NCI-H1694 (cell line): ENCODE measurements at places on chromosomes 1 and 21.

GRCh38 chr1:218433744-218434143 lies 88.6 kb downstream of the TGFB2 start:
- DNase-seq: no peak

DNA sequence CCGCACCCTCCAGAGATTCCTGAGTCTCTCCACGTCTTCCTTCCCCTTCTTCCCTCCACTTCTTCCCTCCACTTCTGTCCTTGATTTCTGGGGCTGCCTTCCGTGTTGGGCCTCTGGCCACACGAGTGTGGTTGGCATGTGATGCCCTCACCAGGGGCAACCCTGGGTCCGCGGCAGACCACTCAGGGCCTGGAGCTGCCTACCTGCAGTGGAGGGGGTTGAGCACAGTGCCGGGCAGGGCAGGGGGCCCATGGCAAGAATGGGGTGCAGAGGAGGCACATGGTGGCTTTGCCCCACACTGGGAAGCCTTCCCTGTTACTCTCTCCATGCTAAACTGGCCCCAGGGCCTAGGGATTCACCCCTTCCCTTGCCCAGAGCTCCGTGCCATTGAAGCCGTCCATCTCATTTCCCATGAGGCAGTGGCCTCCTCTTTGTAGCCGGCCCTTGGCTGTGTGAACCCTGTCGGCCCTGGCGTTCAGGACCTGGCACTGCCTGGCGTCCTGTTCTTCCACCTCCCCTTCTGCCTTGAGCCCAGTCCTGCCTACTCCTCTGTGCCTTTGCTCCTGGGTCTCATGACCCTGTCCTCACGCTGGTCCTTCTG lies 13.4 kb downstream of the RRP1 start:
- DNase-seq: no peak

DNA sequence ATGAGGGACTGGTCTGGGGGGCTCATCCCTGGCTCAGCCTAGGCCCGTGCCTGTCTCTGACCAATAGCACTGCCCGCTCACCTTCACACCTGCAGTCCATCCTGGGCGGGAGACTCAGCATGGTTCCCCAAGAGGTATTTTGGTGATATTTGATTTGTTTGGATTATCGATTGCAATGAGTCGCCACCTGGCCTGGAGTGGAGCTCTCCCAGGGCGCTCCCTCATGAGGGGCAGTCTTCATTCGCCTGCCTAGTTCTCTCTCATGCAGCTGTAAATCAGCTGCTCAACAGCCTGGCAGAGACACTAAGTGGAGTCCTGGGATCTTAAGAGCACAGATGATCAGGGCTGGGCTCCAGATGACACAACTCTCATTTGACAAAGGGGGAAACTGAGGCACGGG lies 90.1 kb upstream of the ACTL8 start:
- DNase-seq: no peak

DNA sequence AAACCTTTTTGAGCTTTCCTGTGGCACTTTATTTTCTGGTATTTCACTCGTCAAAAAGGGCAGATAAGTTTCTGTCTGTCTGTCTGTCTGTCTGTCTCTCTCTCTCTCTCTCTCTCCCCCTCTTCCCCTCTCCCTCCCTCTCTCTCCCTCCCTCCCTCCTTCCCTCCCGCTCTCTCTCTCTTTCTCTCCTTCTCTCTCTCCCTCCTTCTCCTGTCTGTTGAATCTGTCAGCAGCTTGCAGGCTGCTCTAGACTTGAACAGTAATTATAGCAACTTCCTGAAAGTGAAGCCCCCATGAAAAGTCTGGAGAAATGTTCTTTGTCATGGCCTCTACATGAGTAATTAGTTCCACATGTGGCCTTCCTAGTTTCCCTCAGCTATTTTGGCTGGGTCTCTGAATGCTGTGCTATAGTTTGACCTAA lies 275.2 kb upstream of the C1orf105 start:
- DNase-seq: no peak

DNA sequence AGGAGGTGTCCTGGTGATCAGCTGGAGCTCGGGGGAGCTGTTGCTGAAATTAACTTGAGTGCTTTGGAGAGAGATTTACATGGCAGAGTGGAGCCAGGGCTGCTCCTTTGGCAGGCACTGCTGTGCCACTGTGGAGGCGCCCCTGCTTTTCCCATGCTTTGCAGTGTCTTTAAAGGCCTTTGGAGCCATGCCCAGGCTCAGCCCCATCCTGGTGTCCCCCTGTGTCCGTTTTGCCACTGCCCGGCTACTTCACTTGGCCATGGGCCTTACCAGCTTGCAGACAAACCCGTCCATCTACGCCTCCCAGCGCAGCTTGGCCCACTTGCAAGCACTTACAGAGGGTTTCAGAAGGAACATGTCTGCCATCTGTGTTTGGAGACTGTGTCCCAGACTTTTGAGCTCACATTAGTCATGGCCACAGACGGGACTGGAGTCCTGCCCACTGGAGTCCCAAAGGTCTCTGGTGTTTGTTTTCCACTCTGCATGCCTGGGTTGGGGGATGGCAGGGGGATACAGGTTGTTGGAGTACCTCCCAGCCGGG lies 18.2 kb upstream of the LAMTOR5 start:
- DNase-seq: no peak

DNA sequence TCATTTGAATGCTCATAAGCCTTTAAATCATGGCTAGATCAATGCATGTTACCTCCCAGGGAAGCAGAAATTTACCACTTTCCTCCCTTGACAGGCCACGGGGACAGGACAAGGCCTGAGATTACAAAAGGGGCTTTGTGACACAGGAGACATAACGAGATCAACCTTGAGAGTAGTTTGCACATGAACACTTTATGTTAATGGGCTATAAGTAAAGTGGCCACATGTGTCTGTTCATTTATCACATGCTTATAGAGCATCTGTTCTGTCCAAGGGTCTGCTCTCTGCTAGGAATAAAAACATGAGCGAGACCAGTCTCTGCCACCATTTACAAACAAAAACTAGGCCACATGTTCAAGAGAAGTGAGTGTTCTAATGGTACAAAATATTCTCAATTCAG lies 144.1 kb upstream of the C8B start:
- no peak for DNase-seq

- no peak for DNase-seq
These were observed 30.8 kb downstream of the LRRC53 start for GRCh38 chr1:74481607-74482006.

GRCh38 chr1:13781228-13781627 lies 81.2 kb downstream of the PRDM2 start:
- DNase-seq: no peak

DNA sequence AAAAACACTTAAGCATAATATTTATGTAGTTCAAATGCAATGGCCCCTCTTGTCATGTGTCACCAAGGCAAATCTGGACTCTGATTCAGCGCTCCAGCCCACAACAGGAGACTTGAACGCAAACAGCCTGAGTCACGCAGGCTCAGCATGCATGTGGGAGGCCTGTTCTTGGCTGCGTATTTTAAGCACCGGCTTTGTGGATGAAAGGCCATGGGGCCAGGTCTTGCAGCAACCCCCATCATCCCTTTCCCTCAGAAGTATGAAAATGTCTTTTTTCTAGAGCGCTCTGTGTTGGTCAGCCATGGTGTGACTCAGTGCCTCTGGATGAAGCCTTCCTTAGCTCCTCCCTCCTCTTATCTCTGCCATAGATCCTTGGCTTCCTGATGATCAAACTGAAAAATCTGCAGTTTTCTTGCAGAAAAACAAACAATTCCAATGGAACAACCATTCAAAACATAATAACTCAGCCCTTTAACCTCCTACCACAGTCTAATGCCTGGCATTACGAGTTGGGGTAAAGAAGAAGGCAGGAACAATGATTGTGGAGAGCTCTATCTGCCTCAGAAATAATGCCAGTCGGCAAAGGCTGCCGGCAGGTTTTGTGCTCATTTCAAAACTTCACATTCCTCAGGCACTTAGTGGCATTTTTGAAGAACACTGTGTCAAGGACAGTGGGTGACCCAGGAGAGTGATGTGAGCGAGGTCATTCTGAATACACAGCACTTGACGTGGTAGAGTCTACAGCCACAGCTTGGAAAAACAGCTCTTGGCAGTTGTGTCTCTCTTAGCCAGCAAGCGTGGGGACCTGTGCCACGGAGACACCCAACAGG lies 167.5 kb downstream of the CLIC6 start:
- DNase-seq: no peak

- DNase-seq: no peak
These were observed 118.2 kb downstream of the COQ8A start for GRCh38 chr1:227058321-227058751.

- DNase-seq: no peak
These were observed 81.2 kb downstream of the PCSK9 start for GRCh38 chr1:55120538-55120937.

DNA sequence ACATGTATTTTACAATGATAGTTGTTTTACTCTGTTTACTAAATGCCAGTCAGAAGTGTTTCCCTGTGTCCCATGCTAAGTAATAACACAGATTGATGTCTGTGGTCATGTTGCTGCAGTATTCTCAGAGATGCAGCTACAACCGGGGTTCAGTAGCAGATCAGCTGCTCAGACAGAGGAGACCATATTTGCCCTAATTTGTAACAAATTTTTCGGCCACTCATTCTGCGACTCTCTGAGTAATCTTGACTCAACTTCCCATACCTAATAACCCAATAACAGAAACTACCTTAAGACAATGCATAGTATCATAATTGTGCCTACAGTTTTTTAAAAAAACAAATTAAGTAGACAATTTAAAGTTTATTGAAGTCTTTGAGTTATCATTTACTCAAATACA lies 32.6 kb downstream of the NIBAN1 start:
- DNase-seq: no peak

GRCh38 chr21:24050231-24050630 lies 1557.0 kb downstream of the MRPL39 start:
- no peak for DNase-seq

GRCh38 chr1:159953536-159954515 lies at the start of gene SLAMF9:
SLAMF9 (minus strand) TSS chr1:159954237; CDS start chr1:159954137, 100 bp downstream.
- no peak for DNase-seq

- no peak for DNase-seq
These were observed 6.6 kb upstream of the ETV3L start for GRCh38 chr1:157105988-157106812.

GRCh38 chr21:34192646-34193285 lies 119.4 kb downstream of the MRPS6 start:
- no peak for DNase-seq

DNA sequence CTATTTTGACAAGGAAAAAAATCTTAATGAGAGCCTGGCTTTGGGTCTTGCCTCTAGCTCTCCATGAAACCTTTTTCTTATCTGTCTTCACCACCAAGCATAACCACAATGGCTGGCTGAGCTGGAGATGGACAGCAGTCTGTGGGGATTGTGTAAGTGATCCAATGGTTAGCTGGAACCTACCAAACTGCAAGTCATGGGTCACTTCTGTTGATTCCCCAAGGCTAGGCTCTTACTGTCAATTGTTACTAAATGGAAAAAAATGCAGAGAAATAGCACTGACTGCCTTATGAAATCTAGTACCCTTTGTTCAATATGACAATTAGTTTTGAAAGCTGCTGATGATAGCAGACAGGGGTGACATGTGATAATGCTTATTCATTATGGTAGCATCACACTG lies 359.0 kb downstream of the ST6GALNAC3 start:
- no peak for DNase-seq

DNA sequence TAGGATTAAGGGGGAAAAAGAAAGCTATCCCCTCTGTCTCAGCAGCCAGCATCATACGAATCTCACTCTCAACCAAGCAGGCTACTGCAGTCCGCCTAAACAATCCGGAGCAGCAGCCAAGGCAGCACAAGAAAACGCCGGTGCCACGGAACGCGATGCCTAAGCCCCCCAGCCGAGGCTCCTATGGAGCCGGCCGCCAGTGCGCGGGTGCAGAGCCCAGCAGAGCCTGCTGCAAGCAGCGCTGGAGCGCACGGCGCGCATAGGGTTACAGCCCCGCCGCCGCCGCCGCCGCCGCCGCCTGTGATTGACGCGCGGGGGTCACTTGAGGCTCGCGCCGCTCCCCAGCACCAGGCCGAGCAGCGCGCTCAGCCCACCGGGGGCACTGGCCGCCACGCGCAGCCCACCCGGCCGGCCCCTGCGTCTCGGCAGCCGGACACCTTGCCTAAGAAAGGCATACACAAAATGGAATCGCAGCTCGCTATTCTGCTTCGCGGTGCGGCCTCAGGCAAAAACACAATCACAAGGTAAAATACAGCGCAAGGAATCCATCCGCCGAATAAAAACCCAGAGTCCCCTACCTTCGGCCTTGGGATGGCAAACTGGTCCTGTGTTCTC lies 780 bp downstream of the HIVEP3 start:
- no peak for DNase-seq

DNA sequence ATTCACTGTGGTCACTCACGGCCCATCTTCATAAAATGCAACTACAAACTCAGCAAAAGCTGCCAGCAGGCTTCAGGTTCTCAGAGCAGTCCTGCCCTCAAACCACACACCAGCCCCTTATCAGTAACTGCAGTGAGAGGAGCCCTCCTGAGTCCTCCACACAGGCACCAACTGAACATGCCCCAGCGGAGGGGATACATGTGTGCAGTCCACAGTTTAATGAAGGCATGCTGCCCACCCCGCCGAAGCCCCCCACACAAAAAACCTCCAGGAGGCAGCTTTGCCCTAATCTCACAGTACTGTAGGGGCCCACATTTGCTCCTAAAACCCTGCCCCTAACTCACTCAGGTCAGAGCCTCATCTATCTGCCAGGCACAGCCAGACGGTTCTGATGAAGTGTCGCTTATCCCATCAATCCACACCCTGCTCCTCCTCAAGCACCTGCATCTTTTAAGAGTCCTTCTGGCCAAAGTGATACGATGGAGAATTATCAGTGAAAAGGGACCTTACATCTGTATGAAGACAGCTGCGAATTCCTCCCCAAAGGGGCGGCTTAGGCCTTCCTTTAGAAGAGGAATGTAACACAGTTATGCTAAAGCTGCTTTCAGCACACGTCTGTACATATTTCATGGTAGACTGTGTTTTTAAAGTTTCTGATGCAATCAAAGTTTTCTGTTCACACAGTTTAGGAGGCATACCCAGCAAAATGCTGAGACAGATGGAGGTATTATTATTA lies 3.5 kb downstream of the ABCB10 start:
- no peak for DNase-seq

DNA sequence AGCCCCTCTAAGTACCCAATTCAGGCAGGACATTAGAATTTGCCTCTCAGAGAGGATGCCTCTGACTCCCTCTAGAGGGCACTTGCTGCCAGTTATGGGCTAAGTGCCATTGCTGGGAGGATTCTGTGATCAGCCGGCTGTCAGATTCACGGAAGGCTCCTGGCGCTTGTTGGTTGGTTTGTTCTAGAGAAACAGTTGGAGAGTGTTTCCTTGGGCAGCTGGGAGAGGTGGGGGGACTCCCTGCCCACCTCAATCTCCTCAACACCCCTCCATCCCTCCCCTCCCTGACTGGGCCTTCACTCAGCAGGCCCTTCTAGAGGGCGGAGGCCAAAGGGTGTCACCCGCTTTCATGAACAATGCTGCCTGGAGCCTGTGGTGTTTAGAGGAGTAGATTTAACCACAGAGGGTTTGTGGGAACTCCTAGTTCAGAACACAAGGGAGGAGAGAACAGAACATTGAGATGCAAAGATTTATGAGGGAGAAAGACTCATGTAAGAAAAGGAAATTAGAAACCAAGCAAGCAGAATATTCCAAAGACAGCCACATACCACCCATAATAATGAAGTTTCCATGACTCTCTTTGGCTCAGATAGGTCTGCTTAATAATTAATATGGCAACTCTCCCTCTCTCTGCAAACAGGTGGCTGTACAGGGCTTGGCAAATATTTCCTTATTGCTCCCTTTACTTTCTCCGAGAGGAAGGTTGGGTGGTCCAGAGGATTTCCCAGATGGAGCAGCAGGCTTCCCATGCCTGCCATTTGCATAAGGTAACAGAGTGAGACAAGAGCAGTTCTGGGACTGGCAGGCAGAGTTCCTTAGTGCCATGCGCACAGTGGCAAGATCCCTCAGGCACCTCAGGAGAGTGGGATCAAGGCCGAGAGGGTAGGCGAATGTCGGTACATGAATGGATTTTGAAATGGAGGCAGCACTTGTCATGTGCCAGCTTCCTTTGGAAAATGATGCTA lies 30.0 kb upstream of the ACP6 start:
- DNase-seq: peak; percentile 51
